Caco-2 (cell line): ENCODE measurements at places on chromosomes 13 and 19. TPM values are rescaled to one million over a fixed set of nuclear protein-coding genes. Genes with fewer than 3 reads are reported as not detected.

DNA sequence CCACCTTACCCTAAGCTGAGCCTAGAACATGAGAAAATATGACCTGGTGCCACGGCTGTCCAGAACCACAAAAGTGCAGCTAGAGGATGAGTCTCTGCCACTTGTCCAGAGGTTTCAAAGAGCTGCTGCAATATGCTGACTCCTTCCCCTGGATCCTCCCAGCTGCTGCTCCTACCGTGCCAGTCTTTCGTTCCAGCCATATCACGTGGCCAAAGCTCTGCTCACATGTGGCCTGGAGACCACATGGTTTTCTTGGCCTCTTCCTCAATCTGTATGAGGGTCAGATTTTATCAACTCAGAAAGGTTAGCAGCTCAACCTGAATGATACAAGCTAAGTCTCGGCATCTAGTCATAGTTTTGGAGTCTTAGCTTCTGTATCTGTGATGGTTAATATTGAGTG lies 3.2 kb upstream of the SACS start:
- no peaks in the 10 kb centered on the region for H3K4me1 ChIP-seq
- H3K27me3 ChIP-seq, result no peaks in the 10 kb centered on the region
- H3K4me3 ChIP-seq, result no peak overlapping the region
- DNase-seq, result no peak

DNA sequence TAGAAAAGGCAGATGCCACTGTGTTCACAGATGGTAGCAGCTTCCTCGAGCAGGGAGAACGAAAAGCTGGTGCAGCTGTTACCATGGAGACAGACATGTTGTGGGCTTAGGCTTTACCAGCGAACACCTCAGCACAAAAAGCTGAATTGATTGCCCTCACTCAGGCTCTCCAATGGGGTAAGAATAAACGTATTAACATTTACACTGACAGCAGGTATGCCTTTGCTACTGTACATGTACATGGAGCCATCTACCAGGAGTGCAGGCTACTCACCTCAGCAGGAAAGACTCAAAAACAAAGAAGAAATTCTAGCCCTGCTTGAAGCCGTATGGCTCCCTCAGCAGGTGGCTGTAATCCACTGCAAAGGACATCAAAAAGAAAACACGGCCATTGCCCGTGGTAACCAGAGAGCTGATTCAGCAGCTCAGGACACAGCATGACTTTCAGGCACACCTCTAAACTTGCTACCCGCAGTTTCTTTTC lies 197.7 kb downstream of the ZNF737 start:
- H3K4me1 ChIP-seq, result no peaks in the 10 kb centered on the region
- no peaks in the 10 kb centered on the region for H3K36me3 ChIP-seq
- DNase-seq, result no peak
- no peaks in the 10 kb centered on the region for H3K27me3 ChIP-seq
- no peak overlapping the region for H3K4me3 ChIP-seq

- peak overlapping the region; percentile 36 for H3K4me3 ChIP-seq
- peak; percentile 88 for DNase-seq
- H3K36me3 ChIP-seq, result no peaks in the 10 kb centered on the region
- peak overlapping the region; percentile 59 for H3K27ac ChIP-seq
Observed at GRCh38 chr19:4284176-4284958, 5.3 kb downstream of the SHD start.

DNA sequence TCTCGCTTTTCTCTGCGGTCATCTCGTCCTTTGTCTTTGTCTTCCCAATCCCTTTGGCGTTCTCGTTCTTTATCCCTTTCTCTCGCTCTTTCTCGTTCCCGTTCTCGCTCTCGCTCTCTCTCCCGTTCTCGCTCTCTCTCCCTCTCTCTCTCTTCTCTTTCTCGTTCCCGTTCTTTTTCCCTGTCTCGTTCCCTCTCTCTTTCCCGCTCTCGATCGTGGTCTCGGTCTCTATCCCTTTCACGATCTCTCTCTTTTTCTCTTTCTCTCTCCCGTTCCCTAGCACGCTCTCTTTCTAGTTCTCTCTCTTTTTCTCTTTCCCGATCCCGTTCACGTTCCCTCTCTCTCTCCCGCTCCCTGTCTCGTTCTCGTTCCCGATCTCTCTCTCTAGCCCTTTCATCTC lies 77.2 kb downstream of the ZC3H13 start:
- no peak overlapping the region for H3K27ac ChIP-seq
- no peaks in the 10 kb centered on the region for H3K27me3 ChIP-seq
- DNase-seq, result no peak
- H3K4me3 ChIP-seq, result no peak overlapping the region

DNA sequence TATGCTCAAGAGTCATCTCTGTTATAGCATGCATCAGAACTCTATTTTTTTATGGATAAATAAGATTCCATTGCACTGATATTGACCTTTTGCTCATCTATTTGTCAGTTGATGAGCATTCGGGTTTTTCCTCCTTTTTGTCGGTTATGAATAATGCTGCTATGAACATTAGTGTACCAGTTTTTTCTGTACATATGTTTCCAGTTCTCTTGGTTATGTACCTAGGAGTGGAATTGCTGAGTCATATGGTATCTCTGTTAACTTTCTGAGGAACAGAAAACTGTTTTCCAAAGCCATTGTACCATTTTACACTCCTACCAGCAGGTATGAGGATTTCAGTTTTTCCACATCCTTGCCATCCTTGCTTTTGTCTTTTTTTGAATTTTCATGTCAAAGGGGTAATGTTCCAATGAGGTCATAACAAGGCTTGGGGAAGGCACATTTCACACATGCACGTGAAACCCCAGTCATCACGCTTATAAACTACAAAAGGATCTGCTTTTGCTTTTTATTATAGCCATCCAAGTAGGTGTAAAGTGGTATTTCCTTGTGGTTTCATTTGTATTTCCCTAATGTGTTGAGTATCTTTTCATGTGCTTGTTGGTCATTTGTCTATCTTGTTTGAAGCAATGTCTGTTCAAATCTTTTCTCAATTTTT lies 14.6 kb downstream of the KBTBD7 start:
- H3K4me1 ChIP-seq, result no peaks in the 10 kb centered on the region
- H3K27me3 ChIP-seq, result no peaks in the 10 kb centered on the region
- H3K4me3 ChIP-seq, result no peak overlapping the region
- no peaks in the 10 kb centered on the region for H3K36me3 ChIP-seq
- no peak for DNase-seq

GRCh38 chr13:32038343-32038742 lies 6.8 kb downstream of the FRY start:
- no peak overlapping the region for H3K27ac ChIP-seq
- H3K4me3 ChIP-seq, result no peak overlapping the region
- H3K4me1 ChIP-seq, result peaks cover 16% of the 10 kb centered on the region

DNA sequence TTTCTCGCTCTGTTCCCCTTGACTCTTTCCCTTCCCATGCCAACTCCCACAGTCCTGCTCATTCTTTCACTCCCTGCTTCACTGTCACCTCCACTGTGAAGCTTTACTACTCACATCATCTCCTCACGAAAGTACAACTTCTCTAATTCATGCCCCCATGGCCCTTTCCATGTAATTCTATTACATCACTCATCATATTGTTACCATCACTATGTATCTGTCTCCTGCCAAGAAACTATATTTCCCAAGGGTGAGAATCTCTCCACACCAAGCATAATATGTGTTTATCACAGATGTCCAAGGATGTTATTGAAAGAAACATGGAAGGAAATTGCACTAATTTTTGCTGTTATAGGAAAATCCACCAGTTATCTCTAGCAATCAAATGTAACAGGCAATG lies 37.2 kb upstream of the LRCH1 start:
- H3K27ac ChIP-seq, result no peak overlapping the region
- DNase-seq, result no peak
- H3K27me3 ChIP-seq, result no peaks in the 10 kb centered on the region
- H3K36me3 ChIP-seq, result no peaks in the 10 kb centered on the region

- H3K36me3 ChIP-seq, result no peaks in the 10 kb centered on the region; the same call in 1 of the 2 replicates
- H3K27me3 ChIP-seq, result no peaks in the 10 kb centered on the region
- no peak overlapping the region for H3K27ac ChIP-seq
- no peak overlapping the region for H3K4me3 ChIP-seq
Observed at GRCh38 chr13:111219280-111219679, 101.2 kb upstream of the TEX29 start.

Gene OLFM4
- not detected in 2 replicates for total RNA-seq

Gene SIGLEC12
- not detected in 2 replicates for total RNA-seq

Gene KLK15
- not detected in 2 replicates for total RNA-seq
